Inflammatory macrophage treated with lipopolysaccharide for 1 hour (primary cell): ENCODE measurements at places on chromosomes 5 and 9.

GRCh38 chr5:112689155-112689909, 48.4 kb upstream of the APC start:
- no peak for DNase-seq

DNA sequence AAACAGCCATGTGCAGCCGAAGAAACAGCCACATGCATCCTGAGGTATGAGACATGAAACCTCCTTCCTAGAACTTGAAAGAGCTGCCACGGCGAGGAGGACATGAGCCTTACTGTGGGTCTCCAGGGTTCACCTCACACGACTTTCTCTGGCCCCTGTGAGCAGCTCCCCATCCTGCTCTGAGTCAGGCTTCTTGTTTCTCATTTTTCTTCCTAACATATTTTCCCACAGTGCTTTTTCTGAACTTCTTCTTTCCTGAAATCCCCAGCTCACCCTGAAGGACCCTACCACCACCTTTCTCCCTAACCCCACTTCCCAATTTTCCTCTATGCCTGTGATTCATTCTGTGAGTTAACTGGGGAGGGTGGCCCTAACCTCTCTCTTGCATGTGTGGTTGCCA, 33.7 kb upstream of the ADRB2 start:
- peak; percentile 90 for DNase-seq

GRCh38 chr5:126366199-126366560, 57.0 kb upstream of the GRAMD2B start:
- DNase-seq = no peak

GRCh38 chr9:111236332-111236731, 93.7 kb downstream of the OR2K2 start:
- no peak for DNase-seq

GRCh38 chr5:149049371-149049781, 13.5 kb downstream of the SH3TC2 start:
- DNase-seq = no peak

- DNase-seq = peak; percentile 93
These were observed 59.0 kb upstream of the KLF4 start for GRCh38 chr9:107548298-107549142.

GRCh38 chr5:138083702-138084101, at the start of gene WNT8A:
TSS of gene WNT8A (plus strand) at chr5:138084033. CDS start at chr5:138084128, 95 bp downstream.
- DNase-seq = no peak

GRCh38 chr9:137302449-137303150, 529 bp upstream of the NRARP start:
- no peak for DNase-seq

GRCh38 chr5:149128023-149128875, 13.0 kb upstream of the ABLIM3 start:
- DNase-seq = no peak
